Cortex of kidney (tissue), 1 donor: ENCODE measurements at places on chromosomes 3 and 15.

GRCh38 chr3:128369881-128370642 lies 96.6 kb downstream of the DNAJB8 start:
- no peak for DNase-seq

GRCh38 chr3:105773291-105773690 lies 95.5 kb downstream of the CBLB start:
- DNase-seq, result no peak

DNA sequence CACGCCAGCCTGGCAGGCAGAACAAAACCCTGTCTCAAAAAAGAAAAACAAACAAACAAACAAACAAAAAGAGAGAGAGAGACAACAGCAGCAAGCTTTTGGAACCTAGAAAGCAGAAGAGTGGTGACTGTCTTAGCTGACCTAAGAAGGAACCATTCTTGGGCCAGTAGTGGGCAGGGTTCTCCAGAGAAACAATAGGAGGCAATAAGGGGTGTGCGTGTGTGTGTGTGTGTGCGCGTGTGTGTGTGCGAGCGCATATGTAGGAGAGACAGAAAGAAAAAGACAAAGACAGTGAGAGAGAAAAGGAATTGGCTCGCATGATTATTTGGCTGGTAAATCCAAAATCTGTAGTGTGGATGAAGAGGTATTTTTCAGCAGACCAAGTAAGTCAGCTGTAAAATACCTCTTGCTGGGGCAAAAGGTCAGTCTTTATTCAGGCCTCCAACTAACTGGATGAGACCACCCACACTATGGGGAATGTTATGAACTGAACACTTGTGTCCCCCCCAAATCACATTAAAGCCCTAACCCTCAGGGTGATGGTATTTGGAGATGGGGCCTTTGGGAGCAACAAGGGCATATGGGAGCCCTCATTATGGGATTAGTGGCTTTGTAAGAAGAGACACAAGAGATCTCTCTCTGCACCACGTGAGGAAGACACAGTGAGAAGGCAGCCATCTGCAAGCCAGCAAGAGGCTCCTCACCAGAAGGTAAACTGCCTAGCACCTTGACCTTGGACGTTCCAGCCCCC lies 15.1 kb upstream of the BLM start:
- no peak for DNase-seq

- no peak for DNase-seq
Measured at GRCh38 chr3:195212033-195212748, 58.8 kb downstream of the XXYLT1 start.

DNA sequence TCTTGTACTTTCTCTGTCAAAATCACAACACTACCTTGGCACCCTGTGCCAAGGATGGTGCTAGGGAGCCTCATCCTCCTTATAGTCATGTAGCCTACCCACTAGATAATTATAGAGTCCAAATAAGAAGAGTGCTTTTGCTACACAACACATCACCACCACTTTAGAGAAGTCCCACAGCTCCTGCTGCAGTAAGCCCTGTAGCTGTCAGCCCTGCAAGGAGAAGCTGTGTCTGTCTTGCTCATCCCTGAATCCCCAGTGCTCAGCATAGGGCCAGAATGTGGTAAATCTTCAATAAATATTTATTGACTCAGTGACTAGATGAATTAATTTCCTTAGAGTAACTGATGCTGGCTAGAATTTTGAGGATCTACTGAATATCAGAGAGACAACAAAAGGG lies 190.8 kb downstream of the ZNF621 start:
- no peak for DNase-seq

DNA sequence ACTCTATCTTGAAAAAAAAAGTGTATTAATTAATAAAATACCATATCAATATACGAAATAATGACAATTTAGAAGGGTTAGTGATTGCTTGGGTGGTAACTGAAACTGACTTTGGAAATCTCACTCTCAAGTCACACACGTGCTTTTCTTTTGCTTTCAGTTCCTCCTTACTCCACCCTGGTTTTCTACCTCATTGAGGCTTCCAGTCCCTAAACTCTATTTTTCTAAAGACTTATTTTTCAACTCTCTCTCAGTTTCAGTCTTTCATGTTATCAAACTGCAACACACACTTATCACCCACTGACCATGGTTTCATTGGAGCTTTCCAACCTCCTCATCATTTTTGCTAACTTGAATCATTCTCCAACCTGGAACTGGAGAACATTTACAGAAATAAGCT lies 23.5 kb downstream of the IL12A start:
- no peak for DNase-seq

DNA sequence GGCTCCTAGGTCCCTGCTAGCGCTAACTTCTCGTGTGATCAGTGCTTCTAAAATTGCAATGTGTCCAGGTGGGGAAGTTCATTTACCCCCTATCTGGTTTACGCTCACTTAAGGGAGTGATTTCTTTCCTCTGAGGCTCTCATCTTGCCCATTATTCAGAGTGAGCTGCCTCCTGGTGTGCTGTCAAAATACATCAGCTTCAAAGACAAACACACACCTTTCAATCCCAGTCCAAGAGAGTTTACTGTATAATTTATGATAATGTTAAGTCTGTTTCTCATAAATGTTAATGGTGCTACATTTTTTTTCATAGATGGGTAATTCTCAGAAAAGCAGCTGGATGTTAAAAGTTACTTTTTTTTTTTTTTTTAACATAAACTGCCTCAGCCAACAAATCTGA lies 112.3 kb downstream of the RORA start:
- DNase-seq, result no peak

DNA sequence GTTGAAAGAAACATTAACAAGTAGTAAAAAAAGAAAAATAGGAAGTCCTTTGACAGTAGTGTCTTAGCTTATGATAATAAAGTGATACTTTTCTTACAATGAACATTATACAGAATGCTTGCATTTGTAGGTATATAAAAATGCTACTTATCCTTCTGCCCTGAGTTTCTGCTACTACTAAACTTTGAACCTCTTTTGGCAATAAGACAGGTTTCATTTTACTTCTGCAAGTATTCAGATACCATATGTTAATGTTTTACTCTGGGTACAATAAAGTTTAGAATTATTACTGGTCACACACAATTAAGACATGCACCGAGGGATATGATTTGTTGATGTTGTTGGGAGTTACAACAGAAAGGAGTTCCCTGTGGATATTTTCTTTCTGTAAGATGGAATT lies 57.9 kb downstream of the NEO1 start:
- DNase-seq, result no peak

DNA sequence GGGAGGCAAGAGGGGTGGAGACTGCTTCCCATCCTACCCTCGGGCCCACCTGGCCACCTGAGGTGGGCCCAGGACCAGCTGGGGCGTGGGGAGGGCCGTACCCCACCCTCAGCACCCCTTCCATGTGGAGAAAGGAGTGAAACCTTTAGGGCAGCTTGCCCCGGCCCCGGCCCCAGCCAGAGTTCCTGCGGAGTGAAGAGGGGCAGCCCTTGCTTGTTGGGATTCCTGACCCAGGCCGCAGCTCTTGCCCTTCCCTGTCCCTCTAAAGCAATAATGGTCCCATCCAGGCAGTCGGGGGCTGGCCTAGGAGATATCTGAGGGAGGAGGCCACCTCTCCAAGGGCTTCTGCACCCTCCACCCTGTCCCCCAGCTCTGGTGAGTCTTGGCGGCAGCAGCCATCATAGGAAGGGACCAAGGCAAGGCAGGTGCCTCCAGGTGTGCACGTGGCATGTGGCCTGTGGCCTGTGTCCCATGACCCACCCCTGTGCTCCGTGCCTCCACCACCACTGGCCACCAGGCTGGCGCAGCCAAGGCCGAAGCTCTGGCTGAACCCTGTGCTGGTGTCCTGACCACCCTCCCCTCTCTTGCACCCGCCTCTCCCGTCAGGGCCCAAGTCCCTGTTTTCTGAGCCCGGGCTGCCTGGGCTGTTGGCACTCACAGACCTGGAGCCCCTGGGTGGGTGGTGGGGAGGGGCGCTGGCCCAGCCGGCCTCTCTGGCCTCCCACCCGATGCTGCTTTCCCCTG lies 2.2 kb upstream of the FES start:
- no peak for DNase-seq

GRCh38 chr15:40906091-40906990 lies 12.1 kb downstream of the VPS18 start:
- peak; percentile 77 for DNase-seq

DNA sequence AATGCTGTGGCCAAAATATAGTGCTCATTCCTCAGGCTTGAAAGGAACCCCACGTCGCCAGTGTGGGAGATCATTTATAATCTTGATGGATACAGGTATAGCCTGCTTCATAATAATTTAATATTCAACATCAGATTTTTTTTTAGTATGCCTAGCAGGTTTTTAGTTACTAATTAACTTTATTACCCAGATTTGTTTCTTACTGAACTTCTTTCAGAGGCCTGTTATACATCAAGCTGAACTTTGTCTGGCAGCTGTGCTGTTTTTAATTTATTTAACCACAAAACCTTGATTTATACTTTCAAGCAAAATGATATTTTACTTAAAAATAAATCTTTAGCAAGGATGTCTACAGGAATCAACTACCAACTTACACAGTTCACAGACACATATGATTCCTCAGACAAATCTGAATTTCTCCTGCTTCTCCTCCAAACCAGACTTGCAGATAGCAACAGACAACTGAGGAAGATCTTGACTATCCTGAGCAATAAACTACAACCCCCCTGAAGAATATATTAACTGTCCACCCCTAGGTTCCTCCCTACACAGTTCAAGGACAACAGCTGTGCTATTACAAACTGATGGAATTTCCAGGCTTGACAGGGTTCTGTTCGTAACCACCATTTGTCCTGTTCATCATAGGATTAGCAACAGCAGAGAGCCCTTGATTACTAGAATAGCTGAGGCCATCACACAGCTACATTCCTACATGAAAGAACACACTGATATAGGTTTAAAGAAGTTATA lies 610 bp downstream of the MAP4 start:
- no peak for DNase-seq

DNA sequence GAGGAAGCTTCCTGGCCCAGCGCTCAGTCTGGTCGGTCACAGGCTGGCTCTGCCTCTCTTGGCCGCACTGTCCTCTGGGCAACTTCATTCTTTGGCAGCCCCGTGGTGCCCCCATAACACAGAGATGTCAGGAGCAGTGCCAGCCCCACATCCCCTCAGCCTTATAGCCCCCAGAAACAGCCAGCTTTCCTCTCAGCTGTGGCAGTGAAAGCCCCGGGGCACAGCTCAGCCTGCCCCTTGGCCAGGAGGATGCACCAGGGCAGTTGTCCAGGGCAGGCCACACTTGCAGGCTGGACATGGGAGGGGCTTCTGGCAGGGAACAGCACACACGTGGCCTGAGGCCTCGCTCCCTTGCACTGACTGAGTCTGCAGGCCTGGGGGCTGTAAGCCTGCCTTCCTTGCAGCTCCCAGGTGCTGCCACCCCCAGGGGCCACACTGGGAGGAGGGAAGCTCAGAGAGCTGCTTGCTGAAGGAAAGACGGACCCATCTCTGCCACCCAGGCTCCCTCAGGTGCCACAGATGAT lies 10.3 kb upstream of the RHO start:
- DNase-seq, result no peak

- no peak for DNase-seq
Measured at GRCh38 chr3:106126067-106126845, 257.4 kb upstream of the CBLB start.

DNA sequence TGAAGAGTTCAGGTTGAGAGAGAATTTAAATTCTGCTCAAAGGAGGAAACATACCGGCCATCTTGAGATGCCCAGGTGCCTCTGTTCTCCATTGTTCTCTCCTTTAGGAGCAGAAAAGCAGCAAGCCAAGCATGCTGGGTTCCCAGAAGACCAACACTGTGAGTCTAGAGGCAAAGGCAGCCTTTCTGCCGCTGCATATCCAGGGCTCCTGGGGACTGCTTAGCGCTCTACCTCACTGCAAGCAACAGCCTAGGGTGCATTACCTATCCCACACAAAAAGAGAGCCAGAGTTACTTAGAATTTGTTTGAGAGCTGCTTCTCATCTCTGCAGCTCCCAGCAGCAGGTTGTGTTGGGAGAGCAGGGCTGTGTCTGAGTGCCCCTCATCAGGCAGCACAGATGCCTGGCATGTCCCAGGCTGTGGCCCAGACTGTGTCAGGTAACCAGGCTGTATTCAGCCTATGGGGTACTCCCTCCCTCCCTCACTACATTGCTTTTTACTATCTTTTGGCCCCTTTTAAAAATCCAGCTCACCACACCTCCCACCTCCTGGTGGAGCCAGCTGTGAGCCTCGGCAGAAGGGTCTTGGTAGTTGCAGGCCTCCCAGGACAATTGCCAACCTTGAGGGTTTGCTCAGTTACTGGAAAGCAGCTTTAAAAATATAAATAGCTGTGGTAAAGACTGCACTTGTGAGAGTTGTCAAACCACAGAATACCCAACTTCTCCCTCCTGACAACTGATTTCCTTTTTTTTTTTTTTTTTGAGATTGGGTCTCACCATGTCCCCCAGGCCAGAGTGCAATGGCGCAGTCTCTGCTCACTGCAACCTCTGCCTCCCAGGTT lies 30.2 kb downstream of the BCL2L10 start:
- no peak for DNase-seq

- DNase-seq, result no peak
Measured at GRCh38 chr3:160038862-160039562, 50.4 kb downstream of the IL12A start.

- DNase-seq, result no peak
Measured at GRCh38 chr3:135868801-135869200, 96.7 kb upstream of the PPP2R3A start.

DNA sequence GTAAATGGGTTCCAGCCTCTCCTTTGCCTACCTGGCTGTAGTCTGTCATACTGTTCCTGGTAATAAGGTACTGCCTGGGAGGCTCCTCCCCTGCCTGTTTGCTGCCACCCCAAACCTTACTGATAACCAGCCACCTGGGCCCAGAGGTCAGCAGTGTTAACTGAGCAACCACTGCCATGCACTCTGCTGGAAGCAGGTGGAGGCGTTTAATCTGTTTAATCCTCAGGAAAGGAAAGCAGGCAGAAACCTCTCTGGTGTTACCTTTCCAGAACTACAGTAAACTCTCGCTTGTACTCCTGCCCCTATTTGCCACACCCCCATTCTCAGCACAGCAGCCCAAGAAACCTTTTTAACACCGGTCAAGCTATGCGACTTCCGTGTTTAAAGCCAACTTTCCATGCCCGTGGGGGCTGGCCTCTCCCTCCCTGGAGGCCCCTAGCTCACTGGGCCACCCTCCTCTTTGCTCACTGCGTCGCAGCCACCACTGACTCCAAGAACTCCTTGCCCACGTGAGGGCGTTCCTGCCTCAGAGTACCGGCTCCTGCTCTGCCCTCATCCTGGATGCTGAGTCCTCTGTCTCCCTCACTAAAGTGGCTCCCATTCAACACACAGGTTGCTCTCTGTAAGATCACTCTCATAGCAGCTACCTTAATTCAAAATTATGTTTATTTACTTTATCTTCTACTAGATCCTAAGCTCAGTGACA lies 8.3 kb downstream of the BDH1 start:
- no peak for DNase-seq

- DNase-seq, result no peak
Measured at GRCh38 chr15:29568840-29569532, 253.3 kb downstream of the TJP1 start.

DNA sequence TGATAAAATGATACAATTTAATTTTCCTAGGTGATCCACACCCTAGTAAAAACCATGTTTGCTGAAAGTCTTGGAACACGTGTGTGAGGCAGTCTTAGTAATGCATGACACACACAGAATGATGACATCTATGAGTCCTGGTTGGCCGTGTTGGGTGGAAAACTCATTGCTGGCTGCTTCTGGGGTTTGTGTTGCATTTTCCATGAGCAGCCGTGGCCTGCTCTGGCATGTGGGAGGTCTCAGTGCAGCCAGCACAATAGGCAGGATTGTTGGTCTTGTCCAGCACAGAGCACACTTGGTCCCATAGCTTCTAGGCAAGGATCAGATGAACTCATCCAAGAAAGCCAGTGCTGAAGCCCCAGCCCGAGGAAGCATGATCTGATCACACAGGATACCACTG lies 172.8 kb upstream of the UBE3A start:
- DNase-seq, result no peak

GRCh38 chr3:178768072-178768864 lies 232.0 kb downstream of the KCNMB2 start:
- no peak for DNase-seq
